ENCODE measurements at places on chromosomes 3 and 15. TPM values are rescaled to one million over a fixed set of nuclear protein-coding genes. Genes with fewer than 3 reads are reported as not detected.

DOCK3 gene
- total RNA-seq, result 1.3 TPM

BCHE gene
- total RNA-seq, result 6.3 TPM

RAB6B gene
- total RNA-seq, result 2.6 TPM

SLITRK3 gene
- total RNA-seq, result 0.18 TPM

Measured in cardiac muscle cell (in vitro differentiated cells and primary cell).